Activated CD4-positive, CD25-positive, alpha-beta regulatory T cell treated with anti-CD3 and anti-CD28 coated beads, Interleukin-2, amount 50 U/mL, for 16 hours (primary cell): ENCODE measurements at places on chromosomes 13 and 19.

DNA sequence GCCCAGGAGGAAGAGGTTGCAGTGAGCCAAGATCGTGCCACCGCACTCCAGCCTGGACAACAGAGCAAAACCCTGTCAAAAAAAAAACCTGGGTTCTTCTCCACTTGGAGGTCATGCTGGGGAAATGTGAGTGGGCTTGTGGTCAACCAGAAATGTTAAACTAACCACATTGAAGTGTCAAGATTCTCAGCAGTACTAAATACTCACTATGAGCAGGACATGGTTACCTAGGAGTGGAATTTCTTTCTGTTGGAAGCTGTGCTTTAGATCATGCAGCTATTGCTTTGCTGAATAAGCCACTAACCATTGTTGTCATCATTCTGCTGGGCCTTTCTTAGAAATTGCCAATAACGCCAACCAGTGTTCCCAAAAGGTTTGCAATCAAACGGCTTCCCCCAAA is 253.3 kb upstream of the TSHZ3 start:
- no peak for DNase-seq

DNA sequence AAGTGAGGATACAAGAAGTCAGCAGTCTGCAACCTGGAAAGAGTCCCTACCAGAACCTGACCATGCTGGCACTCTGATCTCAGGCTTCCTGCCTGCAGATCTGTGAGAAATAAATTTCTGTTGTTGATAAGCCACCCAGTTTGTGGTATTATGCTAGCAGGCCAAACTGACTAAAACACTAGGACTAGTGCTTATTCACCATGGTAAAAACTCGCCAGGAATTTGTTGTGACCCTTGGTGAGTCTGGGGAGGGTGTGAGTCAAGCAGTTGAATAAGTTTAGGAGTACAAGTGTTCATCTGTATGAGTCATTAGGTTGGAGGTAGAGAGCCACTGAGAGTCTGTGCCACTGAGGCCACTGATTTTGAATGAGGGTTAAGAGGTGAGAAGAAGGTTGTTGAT is 3.6 kb downstream of the ZIK1 start:
- no peak for DNase-seq

DNA sequence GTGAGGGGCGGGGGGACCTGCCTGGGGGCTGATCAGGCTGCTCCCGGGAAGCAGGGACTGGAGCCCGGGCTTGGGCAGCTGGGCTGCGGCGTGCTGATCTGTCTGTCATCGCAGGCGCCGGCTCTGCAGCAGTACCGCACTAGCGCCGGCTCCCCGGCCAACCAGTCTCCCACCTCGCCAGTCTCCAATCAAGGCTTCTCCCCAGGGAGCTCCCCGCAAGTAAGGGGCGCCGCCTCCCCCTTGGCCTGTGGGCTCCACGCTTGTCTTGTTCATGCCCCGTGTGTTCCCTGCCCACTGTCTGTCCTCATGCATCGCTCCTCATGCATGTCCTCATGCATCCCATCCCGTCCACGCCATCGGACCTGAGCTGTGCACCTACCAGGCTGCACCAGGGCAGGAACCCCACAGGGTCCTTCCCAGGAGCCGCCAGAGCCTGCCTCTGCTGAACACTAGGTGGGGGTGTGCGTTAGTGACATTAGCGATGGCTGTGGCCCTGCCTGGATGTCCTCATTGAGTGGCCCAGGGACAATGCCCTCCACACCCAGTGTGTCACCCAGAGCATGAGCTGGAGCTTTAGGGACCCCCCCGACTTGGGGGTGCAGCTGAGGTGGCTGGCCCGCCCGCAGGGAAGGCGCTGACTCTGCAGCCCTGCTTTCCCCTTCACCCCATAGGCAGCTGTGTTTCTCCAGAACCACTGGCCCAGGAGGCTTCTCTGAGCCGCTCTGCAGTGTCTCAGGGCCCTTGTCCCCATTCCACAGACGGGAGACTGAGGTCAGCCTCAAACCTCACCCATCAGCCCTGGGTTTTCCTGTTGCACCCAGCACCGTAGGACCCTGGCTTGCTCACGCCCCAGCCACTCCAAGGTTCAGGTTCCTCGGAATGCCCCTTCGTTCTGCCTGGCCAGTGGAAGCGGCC is 19.5 kb downstream of the COMP start:
- DNase-seq: no peak

- DNase-seq: peak; percentile 51
Measured at GRCh38 chr13:106570299-106570852, 2.4 kb upstream of the ARGLU1 start.

DNA sequence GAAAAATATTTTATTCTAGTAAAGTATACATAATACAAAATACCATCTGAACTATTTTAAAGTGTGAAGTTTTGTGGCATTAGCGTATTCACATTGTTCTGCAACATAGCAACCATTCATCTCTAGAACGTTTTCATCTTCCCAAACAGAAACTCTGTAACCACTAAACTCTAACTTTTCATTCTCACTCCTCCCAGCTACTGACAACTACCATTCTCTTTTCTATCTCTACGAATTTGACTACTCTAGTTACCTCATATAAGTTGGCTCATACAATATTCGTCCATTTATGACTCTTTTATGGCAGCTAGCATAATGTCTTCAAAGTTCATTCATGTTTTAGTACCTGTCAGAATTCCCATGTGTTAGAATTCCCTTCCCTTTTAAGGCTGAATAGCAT is 150.5 kb upstream of the MIR17HG start:
- DNase-seq: no peak

DNA sequence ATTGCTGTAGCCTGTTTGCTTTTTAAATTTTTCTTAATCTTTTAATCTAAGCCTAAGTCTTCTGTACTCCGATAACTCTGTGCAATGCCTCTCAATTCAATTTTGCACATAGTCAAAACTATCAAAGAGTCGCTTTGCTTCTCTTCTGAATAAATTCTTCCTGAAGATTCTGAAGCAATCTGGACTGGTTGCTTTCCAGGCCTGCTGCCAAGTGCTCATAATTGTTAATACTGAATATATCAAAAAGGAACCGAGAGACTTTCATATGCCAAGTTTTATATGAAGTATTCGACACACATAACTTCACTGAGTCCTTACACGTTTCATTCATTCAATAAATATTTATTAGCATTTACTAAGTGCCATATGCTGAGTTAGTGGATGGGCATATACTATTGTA is 91.3 kb downstream of the EDNRB start:
- no peak for DNase-seq

DNA sequence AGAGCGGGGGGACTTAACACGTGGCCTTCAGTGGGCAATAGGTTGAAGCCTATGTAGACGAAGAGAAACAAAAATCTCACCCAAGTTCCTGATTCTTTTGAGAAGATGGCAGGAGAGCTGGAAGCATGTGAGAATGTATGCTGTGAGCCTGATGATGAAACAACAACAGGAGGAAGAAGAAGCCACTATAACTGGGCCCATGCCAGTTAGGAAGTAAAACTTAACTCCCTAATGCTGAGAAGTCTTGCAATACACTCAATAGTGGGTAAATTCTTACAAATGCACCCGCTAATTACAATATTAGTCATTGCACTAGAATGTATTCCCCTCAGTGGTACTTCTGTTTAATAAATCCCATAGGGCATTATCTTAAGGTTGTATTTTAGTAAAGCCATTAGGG is 9.1 kb downstream of the PCDH17 start:
- DNase-seq: no peak

GRCh38 chr13:71513411-71514033 is 353.5 kb downstream of the DACH1 start:
- DNase-seq: no peak

DNA sequence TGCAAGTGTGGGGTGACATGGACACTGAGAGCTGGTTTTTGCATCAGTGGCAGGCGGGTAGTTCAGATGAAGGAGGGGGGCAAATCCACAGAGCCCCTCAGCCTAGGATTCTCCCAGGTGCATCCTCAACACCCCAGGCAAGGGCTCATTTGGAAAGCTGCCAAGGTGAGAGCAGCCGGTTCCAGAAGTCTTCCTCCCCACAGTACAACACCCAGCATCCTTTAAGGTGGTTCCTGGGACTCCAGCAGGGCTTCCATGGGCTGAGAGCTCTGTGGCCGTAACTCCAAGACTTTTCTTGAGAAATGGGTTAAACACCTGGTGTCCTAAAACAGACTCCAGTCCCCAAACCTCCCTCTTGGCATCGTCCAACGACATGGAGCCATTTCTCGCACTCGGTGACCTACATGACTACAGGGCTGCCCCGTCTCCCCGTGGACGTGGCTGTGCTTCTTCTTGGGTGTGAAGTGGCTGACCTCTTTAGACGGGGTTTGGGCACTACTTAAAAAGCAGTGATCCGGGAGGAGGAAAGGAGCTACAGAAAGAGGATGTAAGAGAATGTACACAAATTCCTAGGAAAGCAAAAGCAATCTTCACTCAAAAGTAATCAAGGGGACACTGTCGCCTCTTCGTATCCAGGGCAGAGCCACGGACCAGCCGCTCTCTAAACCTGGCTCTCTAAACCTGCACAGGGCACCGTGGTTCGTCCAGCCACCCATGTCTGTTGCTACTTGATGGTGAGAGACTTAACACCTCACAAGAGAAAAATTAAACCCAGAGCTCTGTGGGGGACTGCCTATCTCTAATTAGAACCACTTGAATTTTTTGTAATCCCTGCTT is 25.5 kb downstream of the RANBP3 start:
- no peak for DNase-seq

- no peak for DNase-seq
Measured at GRCh38 chr13:43489233-43489632, 297.5 kb downstream of the ENOX1 start.
